Stimulated activated CD8-positive, alpha-beta memory T cell treated with anti-CD3 and anti-CD28 coated beads, Interleukin-15, amount 100 ng/mL, for 24 hours (primary cell): ENCODE measurements at places on chromosomes 6 and 20.

- DNase-seq = no peak
Observed at GRCh38 chr6:6843777-6844176, 255.3 kb downstream of the LY86 start.

DNA sequence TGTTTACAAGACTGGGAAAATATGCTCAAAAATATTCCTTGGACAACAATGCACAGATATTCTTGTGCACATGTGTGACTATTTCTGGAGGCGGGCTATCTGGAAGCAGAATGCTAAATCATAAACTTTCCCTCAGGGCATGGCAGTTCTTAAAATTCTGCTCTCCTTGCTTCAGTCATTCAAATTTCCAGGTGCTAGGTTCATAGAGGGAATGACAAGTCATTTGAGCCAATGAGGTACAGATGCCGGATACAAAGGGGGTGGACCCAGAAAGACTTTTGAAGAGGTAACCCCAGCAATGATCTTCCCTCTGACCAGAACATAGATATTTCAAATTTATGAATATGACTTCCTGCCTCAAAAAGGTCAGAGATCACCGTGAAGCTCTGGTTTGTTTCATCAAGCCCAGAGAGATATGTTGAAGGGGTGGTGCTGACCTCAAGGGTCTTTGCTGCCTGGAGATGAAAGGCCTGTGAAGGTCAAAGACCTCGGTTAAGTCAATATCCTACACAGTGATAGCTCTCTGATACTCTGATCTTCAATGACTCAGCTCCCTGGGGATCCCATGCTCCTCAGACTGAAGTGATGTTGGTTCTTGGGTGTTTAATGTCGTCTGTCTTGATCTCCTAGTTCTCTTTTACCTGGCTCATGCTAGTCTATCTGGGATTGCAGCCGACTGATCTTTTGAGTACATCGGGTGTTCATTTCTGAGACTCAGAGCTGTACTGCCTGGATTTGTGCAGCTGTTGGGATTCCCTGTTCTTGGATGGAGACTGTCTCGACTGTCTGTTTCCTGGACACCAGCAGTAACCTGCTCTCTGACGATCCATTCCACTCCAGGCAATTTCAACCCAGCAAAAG is 47.5 kb upstream of the TSHZ2 start:
- no peak for DNase-seq

- DNase-seq = no peak
Observed at GRCh38 chr20:17884307-17885003, 84.1 kb downstream of the SNX5 start.

DNA sequence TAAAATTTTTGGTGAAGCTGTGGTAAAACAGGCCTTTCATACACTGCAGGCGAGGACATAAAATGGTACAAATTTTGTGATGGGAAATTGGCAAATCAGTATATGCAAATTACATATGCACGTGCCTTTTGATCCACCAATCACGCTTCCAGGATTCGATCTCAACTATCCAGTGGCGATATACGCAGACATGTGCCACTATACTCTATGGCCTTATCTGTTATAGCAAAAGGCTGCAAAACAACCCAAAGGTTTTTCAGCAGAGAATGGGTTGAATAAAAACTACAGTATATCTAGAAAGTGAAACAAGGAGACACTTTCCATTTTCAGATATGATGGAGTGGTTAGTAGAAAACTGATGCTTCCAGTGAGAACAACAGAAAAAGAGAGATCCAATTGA is 41.9 kb upstream of the ERVFRD-1 start:
- no peak for DNase-seq

- DNase-seq = no peak
Observed at GRCh38 chr6:156849806-156850205, 72.6 kb downstream of the ARID1B start.

DNA sequence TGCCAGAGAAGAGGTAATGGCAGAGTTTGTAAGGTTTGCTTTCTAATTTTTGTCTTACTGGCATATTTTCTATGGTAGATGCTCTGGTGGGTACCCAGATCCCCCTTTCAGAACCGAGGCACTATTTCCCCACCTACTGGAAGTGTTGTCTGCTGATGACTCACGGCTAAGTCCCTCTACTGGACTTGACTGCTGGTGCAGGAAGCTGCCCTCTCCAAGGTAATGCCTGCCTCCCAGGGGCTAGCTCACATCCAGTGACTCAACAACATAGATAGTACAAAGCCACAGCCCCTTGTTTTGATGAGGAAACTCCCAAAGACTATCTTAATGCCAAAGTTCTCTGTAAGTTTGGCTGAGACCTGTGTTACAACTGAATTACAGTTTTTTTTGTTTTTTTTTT is 285.4 kb upstream of the FLRT3 start:
- no peak for DNase-seq

GRCh38 chr6:143838395-143838794 is 4.7 kb upstream of the LTV1 start:
- DNase-seq = no peak

DNA sequence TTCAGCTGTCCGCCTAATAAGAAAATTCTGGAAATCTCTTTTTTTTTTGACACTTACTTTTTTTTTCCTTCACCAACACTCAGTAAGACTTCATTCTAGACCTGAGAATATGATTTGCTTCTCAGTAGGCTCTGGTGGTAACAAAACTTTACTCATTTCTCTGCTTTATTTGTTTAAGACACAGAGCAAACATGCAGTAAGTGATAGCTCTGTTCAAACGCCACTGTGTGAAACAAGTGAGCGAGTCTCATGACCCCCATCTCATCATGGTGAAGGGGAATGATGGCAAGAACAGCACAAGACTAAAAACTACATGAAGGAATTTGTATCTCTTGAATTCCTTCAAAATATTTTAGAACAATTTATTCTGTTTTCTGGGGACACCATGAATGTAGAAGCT is 541.6 kb upstream of the POU3F2 start:
- DNase-seq = no peak

DNA sequence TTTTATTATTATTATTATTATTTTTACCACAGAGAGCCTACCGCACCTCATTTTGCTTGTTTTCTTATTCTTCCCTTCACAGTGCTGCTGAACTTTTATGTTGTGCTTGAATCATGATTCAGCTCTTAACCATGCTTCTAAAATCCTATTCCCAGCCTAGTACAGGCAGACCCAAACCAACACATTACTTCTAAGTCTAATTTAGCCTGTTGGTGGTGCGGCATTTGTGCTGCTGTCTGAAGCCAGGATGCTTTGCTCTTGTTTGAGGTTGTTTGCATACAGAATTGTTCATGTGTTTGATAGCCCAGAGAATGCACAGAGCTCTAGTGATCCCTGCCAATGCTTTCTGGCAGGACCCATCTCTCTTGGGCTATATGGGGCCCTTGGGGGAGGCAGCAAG is 213.5 kb upstream of the KCNG1 start:
- DNase-seq = no peak

- no peak for DNase-seq
Observed at GRCh38 chr6:31545291-31545690, 1.1 kb downstream of the ATP6V1G2 start.

- DNase-seq = no peak
Observed at GRCh38 chr6:167270499-167271311, 20.4 kb upstream of the UNC93A start.

- no peak for DNase-seq
Observed at GRCh38 chr20:37298190-37298939, 8.9 kb downstream of the MANBAL start.

GRCh38 chr6:69398729-69399128 is 398.1 kb downstream of the LMBRD1 start:
- no peak for DNase-seq

DNA sequence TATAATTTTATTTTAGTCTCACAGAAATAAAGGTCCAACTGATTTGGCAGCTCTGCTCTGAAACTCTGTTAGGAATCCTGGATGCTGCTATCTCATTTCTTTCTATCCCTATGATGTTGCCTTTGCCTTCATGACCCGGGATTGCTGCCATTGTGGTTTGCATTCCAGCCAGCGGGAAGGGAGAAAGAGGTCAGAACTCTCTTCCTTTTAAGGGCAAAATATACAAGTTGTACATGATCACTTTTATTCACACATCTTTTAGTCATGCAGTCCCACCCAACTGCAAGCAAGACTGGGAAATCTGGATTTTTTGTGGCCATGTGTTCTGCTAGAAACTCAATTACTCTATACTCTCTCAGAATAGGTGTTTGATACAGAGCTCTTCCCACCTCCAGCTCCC is 263.1 kb upstream of the ZFP64 start:
- DNase-seq = no peak

- no peak for DNase-seq
Observed at GRCh38 chr20:10501402-10501801, 66.3 kb downstream of the SLX4IP start.

DNA sequence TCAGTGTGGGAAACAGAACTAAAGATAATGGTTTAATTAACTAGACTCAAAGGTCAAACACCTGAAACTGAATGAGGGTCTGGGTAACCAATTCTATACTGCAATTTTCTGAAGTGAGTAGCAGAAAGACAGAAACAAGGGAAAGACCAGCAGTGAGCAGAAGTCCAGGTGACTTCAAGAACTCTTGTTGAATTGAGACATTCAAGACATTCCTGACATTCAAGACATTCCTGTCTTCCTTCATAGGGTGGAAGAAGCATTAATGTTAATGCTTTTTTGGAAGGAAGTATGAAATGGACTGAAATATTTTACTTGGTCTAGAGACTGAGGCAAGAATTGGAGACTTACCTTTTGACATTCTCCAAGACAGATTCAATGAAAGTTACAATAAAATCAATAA is 529.9 kb upstream of the MMS22L start:
- no peak for DNase-seq

DNA sequence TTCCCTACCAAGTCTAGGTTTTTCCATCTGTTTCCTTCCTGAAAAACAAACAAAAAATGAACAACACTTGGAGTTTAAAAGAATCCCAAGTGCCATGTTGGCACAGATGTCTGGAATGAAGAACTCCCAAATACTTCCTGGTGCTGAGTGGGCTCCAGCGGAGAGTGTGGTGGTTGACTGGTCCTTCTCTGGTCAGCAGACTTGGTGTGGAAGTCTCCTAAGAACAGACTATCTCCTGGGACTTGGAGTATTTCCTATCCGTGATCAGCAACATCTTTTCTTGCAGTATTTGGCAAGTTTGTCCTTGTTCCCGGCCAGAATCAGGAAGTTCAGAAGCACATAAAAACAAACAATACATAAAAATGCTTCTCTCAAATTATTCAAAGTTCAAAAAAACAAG is 154.1 kb downstream of the MTFR2 start:
- no peak for DNase-seq

DNA sequence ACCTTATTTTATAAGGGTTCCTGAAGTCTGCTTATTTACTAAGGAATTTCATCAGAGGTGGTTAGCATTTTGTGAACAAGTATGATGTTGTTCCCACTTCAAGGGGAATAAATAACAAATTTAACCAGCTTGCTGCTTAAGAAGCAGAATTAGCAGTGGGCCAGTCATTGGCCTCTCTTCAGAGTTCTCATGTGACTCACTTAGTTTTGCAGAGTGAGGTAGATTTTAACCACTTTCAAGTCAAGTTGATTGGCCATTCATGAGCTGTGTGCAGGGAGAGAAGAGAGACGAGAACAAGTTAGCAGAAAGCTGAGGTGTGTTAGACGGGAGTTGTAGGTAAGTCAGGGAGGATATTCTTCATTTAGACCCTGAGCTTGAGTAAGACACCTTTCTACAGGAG is 18.1 kb downstream of the TOP1 start:
- DNase-seq = no peak

GRCh38 chr6:71496722-71497033 is 208.1 kb downstream of the OGFRL1 start:
- DNase-seq = no peak

- DNase-seq = no peak
Observed at GRCh38 chr20:57514273-57514751, 10.6 kb downstream of the CTCFL start.

GRCh38 chr6:81727876-81728517 is 24.5 kb downstream of the TENT5A start:
- DNase-seq = no peak

- no peak for DNase-seq
Observed at GRCh38 chr6:76465410-76465809, 392.9 kb upstream of the IMPG1 start.

- no peak for DNase-seq
Observed at GRCh38 chr6:35059596-35060345, 81.4 kb downstream of the TCP11 start.

DNA sequence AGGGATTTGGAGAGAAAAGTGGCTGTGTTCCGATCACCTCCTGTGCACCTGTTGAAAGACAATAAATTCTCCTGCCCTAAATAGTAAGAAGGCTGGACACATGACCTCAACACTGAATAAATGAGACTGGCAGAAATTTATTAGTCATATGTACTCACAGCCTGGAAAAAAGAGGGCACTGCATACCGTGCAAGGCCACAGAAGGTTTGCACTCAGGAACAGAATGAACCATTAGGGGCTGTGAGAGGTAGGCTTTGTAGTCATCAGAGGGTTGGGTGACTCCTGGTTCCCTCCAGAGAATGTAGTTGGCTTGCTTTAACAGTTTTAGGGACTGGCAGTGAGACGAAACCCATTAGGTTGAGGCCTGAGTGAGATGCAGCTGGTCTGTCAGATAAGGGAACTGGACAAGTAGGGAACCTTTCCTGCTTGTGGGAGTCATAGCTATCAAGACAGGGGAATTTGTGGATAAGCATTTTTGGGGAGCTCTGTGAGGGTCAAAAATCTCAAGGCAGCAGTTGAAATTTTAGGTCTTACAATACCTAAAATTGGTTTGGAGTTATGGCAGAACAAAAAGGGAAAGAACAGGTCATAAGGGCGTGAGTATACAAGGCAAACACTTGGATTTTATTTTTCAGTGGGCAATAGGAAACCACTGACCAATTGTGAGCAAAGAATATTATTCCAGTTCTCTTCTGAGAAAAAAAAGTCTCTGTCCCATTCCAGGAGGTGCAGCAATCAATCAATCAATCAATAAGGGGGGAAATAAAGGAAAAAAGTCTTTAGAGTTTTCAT is 67.9 kb upstream of the BTN3A2 start:
- DNase-seq = no peak

DNA sequence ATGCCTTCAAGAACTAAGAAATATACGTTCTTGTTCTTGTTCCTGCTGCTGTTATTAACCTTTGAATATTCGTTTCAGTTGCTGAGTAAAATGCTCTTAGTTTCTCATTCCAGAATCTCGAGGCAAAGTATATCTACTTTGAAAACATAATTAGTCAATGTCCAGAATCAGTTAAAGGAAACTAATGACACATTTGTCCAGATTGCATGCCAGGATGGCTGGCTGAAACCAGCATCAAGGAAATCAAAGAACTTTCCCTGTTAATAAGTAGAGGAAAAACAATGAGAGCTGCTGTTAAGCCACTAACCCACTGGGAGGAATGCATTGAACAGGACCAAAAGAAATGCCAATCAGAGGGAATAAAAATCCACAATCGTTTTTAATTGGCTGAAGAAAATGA is 196.9 kb downstream of the ALDH8A1 start:
- no peak for DNase-seq

GRCh38 chr6:38799529-38800184 is 84.5 kb downstream of the DNAH8 start:
- DNase-seq = no peak

DNA sequence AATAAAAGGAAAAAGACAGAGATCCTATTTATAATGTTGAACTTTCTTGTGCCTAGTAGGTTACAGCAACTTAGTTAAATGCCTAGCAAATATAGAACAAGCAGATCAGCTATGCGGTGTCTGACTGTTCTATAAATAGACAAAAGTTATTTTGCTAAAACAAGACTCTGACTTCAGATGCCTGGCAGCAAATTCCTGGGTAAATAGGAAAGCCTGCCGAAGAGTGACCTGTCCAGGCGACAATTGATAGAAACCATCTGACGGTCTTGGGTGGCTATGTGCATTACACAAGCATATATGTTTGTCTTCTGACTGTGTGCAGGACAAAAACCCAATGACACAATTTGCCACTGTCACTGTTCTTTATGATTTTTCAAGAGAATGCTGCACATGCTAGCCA is 38.0 kb upstream of the PDE10A start:
- no peak for DNase-seq

GRCh38 chr6:99836471-99836870 is 157.6 kb downstream of the MCHR2 start:
- no peak for DNase-seq
